ENCODE measurements at places on chromosomes 4 and X.

DNA sequence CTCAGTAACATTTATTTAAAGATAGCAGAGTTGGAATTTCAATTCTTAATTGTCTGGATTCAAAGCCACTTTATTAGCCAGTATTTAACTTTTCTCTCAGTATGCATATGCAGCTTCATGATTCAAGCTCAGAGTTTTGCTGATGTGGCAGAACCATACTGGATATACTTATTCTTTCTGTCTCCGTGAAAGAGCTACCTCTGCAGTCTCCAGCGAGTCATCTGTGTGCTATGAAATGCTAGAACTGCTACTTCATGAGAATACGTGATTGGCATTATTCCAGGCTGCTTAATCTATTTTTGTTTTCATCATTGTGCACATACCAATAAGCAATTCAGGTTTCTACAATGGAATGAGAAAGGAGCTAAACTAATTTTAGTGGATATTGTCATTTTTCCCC, 743.7 kb downstream of the C4orf33 start:
- no peak for DNase-seq

GRCh38 chr4:674172-675035, at the start of the genes ATP5ME and MYL5:
Gene ATP5ME (minus strand): TSS chr4:674276. CDS start chr4:674247, 29 bp downstream.
Gene MYL5 (plus strand): TSS chr4:674542. CDS start chr4:678027, 3,485 bp downstream.
- DNase-seq = peak; percentile 93

GRCh38 chr4:43564107-43564506, 671.6 kb downstream of the GRXCR1 start:
- DNase-seq = no peak

DNA sequence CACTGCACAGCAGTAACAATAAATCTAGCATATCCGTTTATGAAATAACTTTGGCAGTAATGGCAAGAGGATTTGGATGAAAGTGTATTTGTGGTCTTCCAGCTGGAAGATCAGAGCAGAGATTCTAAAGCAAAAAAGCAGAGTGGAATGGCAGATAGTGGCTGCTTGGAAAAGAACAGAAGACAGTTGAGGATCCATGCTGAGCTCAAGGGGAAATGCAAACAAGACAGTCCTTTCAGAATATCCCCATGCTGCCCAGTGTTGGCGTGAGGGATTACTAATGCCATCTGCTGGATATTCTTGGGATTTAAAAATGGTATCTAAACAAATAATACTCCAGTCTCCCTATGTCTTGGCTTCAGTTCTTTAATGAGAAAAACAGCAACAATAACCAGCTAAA, 629.1 kb upstream of the ATOH1 start:
- DNase-seq = no peak

GRCh38 chr4:169627307-169627706, 6.9 kb downstream of the CLCN3 start:
- DNase-seq = no peak

DNA sequence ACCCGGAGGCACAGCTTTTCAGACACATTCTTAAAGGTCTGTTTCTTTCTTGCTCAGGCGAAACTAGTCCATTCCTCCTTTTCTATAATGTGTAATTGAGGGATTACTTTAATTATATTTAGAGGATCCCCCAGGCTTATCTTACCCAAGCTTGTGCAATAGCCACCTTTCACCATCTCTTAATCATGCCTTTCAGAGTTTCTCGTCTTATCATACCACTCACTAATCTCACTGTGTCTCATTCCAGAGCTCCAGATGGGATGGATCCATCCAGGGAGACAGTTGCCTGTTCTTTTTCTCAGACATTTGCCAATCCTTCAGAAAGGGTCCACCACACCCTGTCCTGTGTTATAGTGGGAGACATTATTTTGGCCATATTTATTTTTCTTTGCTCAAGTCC, 12.5 kb downstream of the SPARCL1 start:
- DNase-seq = no peak

GRCh38 chrX:72243472-72243871, 4.6 kb upstream of the ERCC6L start:
- peak; percentile 21 for DNase-seq

- no peak for DNase-seq
These were observed 7.2 kb downstream of the SSR4 start for GRCh38 chrX:153801669-153802068.

GRCh38 chr4:162681212-162681611, 485.5 kb downstream of the NAF1 start:
- DNase-seq = no peak

- DNase-seq = no peak
These were observed 60.0 kb downstream of the GAB1 start for GRCh38 chr4:143396695-143397094.

DNA sequence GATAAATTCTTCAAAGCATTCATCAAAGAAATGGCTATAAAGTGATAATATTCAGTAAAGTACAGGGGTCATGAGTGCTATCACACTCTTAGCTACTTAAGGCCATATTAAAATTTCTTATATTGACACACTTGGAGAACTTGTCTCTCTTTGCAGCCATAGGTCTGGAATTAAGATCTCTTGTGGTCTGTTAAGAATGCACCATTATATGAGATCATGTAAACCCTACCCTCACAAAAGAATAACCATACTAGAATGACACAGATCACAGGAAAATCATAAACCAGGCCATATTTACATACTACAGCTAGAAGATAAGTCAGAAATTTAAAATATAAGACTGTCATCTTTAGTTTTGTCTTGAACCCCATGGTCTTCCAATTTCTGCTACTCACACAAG, 434.3 kb downstream of the PDGFC start:
- DNase-seq = no peak

DNA sequence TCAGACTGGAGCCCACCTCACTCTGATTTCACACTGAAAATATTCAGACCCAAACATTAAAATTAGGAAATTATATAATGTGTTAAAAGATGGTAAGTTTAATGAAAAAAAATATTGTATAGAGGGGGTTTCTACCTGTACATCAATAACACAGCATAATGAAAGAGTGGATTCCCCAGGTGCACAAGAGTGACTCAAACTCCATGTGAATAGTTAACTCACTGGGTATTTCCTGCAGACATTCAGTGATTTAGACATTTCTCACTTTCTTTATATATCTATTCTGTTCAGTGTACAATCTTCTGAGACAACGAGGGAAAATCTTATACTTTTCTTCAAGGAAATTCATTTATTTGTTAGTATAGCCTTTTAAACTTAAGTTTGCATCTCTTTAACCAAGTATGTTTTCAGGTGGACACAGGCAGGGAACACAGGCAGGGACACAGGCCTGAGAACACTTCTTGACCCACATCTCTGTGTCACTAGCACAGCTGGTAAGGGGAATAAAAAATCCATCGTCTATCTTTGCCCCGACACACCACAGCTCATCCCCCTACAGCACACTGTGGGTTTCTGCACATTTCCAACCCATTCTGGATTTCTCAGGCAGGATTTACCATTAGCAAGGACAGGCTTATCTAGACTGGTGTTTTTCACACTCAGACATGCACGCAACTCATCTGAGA, 525.5 kb upstream of the BOD1L1 start:
- DNase-seq = no peak

DNA sequence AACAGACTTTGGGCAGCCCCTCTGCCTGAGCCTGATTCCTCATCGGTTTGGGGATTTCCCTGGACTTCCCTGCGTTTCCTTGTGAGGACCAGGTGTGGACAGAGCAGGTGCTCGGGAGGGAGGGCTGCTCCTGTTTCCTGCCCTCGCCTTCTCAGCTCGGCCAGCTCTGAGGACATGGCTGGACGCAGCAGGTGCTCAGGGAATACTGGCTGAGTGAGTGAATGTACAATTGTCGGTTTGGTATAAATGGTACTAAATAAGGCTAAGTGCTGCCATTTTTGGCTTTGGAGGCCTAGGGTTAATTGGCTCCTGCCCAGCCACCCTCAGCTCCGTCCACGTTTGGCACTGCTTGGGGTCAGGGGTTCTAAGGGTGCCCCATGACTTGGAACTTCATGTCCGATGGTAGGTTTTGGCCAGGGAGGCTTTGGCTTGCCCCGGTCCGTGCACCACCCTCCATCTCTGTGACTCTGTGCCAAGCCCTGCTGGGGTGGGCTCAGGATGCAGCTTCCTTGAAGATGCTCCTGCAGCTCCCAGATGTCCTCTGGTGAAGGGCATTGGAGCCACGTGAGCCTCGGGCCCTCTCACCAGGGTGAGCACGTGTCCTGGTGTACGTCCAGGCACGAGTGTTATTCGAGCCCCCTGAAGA, 45.0 kb upstream of the NKX1-1 start:
- no peak for DNase-seq

- DNase-seq = no peak
These were observed 229.6 kb upstream of the AGTR2 start for GRCh38 chrX:115940888-115941332.

- no peak for DNase-seq
These were observed 67.0 kb upstream of the CXCL13 start for GRCh38 chr4:77538574-77539157.

- no peak for DNase-seq
These were observed 158.2 kb downstream of the PLS3 start for GRCh38 chrX:115719171-115719570.

GRCh38 chrX:9897761-9898161, 69.4 kb upstream of the CLDN34 start:
- DNase-seq = no peak

- no peak for DNase-seq
These were observed 662 bp downstream of the UBA1 start for GRCh38 chrX:47194194-47194787.

GRCh38 chr4:88097301-88097700, 61.1 kb downstream of the ABCG2 start:
- DNase-seq = no peak

GRCh38 chr4:107647591-107647990, 72.4 kb downstream of the PAPSS1 start:
- no peak for DNase-seq

GRCh38 chr4:73396304-73396703, 7.8 kb upstream of the ALB start:
- DNase-seq = no peak

DNA sequence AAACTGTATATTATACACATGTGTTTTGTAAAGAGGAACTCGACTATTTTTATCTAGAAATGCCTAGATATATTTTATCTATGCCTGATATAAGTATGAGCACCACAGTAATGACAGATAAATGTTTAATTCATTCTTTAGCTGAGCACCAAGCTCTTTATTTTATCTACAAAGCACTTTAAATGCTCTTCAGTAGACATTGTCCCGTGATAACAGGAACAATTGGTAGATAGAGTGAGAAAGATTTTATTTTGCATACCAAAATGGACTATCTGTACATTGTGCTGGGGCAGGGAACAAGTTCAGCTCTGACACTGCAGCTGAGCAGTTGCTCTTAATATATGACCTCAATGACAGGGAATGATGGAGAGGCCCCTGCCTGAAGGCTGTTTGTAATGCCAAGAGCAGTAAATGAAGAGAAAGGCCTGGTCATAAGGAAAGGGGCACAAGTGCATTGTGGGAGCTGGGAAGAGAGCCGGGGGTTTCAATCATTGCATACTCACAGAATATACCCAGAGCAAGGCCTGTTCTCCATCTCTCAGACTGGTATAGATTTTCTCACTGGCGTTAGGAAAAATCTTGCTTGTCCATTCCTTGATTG, 57.3 kb downstream of the SEPTIN11 start:
- DNase-seq = no peak

DNA sequence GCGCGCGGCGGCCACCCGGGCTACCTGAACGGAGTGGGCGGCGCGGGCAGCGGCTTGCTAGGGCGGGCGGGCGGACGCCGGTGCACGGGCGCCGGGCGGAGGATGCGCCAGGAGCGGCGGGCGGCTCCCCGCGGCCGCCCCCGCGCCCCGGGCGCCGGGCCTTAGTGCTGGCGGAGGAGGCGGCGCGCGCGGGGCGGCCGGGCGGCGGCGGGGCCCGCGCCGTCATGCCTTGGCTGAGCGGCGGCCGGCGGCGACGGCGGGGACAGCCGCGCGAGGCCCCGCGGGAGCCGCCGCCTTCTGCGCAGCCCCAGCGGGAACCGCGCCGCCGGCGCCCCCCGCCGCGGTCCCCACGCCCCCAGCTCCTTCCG, 48.2 kb downstream of the CLDN34 start:
- no peak for DNase-seq

- DNase-seq = peak; percentile 67
These were observed 580 bp upstream of the MMGT1 start for GRCh38 chrX:135974279-135974856.

- DNase-seq = no peak
These were observed 185.8 kb upstream of the RPS6KA3 start for GRCh38 chrX:20452487-20452886.

- DNase-seq = no peak
These were observed 1.3 kb upstream of the PCGF3 start for GRCh38 chr4:704198-704891.

- no peak for DNase-seq
These were observed 224.5 kb upstream of the GPRIN3 start for GRCh38 chr4:89531932-89532640.

DNA sequence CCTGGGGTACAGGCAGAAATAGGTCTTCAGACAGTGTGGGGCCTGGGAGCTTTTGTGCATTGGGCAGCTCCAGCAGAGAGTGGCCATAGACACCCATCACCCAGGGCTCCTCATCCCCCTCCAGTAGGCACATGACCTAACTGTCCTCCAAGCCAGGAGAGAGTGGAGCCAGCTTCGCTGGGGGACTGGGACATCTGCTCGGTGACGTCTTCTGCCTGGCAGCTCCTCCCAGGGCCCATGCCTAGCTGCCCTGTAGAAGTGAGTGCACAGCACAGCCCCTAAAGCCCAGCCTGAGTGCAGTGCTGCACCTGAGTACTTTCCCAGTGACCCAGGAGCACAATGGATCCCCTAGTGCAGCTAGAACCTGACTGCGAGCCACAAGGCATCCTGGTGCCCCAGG, 279.7 kb upstream of the SLC7A11 start:
- DNase-seq = no peak

- DNase-seq = no peak
These were observed 10.0 kb upstream of the CHIC2 start for GRCh38 chr4:54074381-54074780.

GRCh38 chrX:989959-990510, 222.4 kb downstream of the CRLF2 start:
- no peak for DNase-seq

DNA sequence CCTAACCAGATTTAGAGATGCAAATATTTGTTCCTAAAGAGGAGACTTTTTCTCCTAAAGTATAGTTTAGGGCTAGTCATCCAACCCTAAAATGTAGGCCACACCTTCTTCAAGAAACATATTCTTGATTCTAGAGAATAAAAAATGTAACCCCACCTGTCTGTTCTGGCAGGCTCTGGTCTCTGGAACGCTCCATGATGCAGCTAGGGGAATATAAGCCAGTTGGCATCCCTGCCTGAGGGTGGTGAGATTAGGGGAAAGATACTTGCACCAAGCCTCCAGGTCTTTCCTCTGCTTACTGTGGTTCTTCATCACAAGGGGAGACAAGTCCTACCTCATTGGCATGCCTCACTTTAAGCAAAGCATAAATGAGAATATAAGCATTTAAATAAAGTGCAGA, 21.2 kb upstream of the TBC1D9 start:
- DNase-seq = no peak

GRCh38 chr4:165539801-165540200, 161.0 kb downstream of the CPE start:
- no peak for DNase-seq

GRCh38 chr4:23881052-23881501, 8.8 kb downstream of the PPARGC1A start:
- DNase-seq = no peak

- DNase-seq = no peak
These were observed 3.2 kb downstream of the GATA1 start for GRCh38 chrX:48789366-48790220.

Data from SJSA1 (cell line).